ENCODE measurements at places on chromosomes 11 and 22.

GRCh38 chr11:69358398-69359020, 64.6 kb downstream of the MYEOV start:
- DNase-seq = no peak

DNA sequence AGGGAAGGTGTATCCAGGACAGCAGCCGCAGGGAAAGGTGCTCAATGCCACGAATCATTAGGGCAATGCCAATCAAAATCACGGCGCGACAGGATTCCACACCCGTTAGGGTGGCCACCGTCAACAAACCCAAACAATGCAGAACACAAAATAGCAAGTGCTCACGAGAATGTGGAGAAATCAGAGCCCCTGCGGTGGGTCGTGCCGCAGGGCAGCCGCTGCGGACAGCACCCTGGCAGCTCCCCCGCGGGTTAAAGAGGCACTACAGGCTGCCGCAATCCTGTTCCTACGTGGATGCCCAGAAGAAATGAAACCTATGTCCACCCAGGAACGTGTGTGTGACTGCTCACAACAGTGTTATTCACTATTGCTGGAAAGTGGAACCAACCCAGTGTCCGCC, 17.1 kb upstream of the TH start:
- DNase-seq = no peak

DNA sequence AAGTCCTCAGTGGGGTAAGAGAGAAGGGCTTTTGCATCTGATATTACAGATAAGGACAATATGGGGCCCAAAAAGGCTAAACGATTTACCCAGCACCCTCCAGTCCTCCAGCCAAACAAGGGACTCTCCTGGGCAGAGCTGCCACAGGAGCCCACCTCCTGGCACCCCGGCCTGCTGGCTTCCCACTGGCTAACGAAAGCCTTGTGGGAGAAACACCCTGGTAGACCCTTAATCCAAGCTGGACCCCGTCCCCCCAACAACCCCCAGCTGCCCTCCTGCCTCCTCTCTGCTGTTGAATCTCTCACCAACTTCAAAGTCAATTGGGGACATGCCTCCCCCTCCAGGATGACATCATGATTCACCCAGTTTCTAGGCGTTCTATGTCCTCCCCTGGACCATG, 10.8 kb downstream of the C1QTNF6 start:
- no peak for DNase-seq

GRCh38 chr11:125470355-125470754, 25.7 kb downstream of the FEZ1 start:
- DNase-seq = no peak

DNA sequence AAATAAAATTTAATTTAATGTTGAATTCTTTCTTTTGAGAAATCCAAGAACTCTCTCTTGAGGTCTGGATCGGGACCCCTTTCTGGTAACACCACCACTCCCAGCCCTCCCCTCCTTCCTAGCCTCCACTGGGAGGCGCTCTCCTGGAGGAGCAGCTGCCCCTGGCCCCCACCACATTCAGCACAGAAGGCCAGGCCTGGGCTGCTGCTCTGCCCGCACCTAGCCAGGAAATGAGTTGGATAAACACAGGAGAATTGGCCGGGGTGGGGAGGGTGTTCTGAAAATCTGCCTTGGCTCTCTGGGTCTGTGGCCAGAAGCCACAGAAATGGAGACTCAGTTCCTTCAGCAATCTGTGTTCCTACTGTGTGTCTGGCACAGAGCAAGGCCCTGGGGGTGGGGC, 31.2 kb downstream of the C22orf42 start:
- DNase-seq = no peak

GRCh38 chr11:129320494-129320893, 55.2 kb upstream of the BARX2 start:
- DNase-seq = no peak

GRCh38 chr11:71198141-71198822, 54.1 kb downstream of the SHANK2 start:
- no peak for DNase-seq

DNA sequence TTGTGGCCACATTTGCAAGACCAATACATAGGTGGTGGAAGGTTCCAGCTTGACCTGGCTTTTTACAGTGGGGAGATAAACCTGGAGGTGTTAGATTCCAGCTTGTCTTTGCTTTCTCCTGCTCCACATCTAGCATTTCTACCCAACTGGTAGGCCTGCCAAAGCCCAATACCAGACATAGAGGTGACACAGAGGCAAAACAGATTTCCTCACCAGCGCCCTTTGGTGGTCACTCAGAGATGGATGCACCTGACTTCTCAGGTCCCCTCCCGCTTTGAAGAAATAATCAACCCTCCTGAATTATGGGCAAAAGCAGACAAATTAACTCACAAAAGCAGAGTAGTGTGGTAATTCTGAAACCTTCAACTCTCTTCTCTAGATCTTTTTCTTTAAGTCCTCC, 1356.2 kb downstream of the FAM181B start:
- DNase-seq = no peak

DNA sequence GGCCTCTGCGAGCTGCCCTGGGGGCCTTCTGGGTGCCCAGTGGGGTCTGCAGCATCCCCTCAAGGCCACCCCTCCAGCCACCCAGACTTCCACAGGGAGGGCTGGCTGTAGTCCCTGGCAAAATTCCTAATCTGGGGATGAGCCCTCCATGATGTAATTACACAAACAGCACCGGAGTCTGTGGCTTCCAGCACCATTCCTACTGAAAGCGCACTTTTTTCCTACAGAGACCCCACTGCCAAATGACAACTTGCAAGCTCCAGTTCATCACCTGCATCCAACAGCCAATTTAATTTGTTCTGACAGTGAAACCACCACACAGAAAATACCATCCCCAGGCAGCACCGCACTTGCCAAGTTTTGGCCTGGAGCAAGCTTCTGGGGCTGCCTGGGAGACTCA, 70.4 kb downstream of the TRMU start:
- DNase-seq = no peak

DNA sequence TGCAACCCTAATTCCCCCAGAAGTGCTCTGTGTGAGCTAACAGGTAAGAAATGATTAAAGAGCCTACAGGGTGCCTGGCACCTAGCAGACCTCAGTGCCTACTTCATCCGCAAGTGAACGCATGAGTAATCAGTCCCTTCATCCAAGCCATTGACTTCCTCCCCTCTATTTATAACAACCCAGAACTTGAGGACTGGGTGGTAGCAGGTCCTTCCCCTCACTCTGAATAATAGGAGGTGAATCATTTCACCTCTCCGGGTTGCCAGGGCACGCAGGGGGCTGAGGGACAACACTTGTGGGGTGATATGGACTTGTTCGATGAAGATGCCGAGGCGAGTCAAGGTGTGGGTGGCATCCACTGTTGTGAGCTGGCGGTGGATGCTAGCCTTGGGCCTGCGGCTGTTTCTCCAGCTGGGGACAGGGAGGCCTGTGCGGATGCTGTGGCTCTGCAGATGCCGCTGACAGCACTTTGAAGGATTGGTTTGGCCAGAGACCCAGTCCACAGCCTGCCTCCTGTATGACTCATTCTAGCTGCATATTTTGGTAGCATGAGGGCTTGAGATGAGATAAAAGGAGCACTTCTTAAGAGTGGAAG, 11.7 kb upstream of the SORL1-AS1 start:
- peak; percentile 67 for DNase-seq

GRCh38 chr11:23164022-23164421, 303.7 kb upstream of the CCDC179 start:
- no peak for DNase-seq

DNA sequence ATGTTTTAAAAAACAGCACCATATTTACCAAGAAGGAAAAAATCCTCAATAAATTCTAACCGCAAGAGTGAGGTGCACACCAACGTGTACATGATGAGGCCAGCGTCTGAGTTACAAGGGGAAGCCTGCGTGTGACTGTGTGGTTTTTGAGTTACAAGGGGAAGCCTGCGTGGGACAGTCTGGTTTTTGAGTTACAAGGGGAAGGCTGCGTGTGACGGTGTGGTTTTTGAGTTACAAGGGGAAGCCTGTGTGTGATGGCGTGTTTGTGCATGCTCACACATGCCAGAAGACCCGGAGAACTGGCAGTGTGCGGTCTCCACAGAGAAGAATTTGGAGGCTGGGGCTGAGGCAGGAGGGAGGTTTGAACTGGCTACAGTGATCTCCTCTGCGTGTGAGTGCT, 1376.4 kb downstream of the TBC1D22A start:
- no peak for DNase-seq

DNA sequence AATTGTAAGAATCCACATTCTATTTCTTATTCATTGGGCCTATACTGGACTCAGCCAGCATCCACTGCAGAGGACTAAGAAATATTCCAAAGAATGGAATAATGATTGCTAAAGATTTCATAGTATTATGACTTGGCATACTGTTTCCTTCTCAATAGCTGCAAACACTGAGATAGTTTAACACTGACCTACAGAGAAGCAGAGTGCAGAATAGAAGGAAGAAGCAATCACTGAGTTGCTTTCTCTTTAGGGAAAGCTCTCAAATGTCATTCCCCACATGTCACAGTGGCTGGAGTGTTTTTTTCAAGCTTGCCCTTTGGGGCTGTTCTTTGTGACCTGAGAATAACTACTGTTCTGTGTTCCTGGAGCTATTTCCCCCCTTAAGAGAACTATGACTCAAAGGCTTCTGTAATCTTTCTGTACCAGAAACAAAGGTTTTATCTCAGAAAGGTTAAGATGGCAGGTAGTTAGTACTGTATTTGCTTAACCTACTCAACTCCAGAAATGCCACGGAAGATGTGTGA, 243.6 kb upstream of the LUZP2 start:
- DNase-seq = no peak

GRCh38 chr22:30556388-30556787, 9.8 kb upstream of the SEC14L6 start:
- no peak for DNase-seq

- no peak for DNase-seq
Measured at GRCh38 chr11:111936040-111936540, 1.1 kb upstream of the DIXDC1 start.

- no peak for DNase-seq
Measured at GRCh38 chr11:10581481-10582019, 13.1 kb upstream of the LYVE1 start.

GRCh38 chr11:7571640-7572000, 57.8 kb downstream of the PPFIBP2 start:
- DNase-seq = peak; percentile 26

- peak; percentile 48 for DNase-seq
Measured at GRCh38 chr11:8006349-8006977, 19.3 kb downstream of the EIF3F start.

- DNase-seq = no peak
Measured at GRCh38 chr22:46594947-46595298, 25.3 kb upstream of the GRAMD4 start.

GRCh38 chr22:45248832-45249561, 8.3 kb upstream of the KIAA0930 start:
- DNase-seq = no peak

- no peak for DNase-seq
Measured at GRCh38 chr22:32862936-32863661, 61.6 kb downstream of the TIMP3 start.

- no peak for DNase-seq
Measured at GRCh38 chr22:25746012-25746373, 4.0 kb downstream of the MYO18B start.

- no peak for DNase-seq
Measured at GRCh38 chr22:19582033-19582693, 58.0 kb upstream of the CLDN5 start.

Measured in stimulated activated CD4-positive, alpha-beta T cell treated with anti-CD3 and anti-CD28 coated beads, Interleukin-2, amount 100 ng/mL, for 48 hours (primary cell).